Renal cortex interstitium (tissue), 15 donors: ENCODE measurements at places on chromosomes 2 and 18.

GRCh38 chr2:9329497-9329896 lies 93.8 kb downstream of the ITGB1BP1 start:
- no peak for DNase-seq

DNA sequence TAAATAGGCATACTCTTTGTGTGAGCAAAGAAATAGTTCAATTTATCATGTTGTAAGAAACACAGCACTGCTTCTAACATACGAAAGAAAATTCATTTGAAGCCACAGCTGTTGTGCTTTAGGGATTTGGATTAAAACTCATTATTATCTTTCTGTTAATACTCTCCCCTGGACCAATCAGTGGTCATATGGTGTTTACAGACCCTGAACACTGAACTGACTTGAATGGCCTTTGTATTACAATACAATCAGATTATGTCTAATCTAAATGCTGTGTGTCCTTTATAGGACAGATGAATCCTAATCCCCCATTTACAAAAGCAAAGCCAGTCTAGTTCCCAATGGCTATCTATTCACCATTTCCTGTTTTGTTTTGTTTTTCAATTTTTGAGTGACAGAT lies 36.5 kb downstream of the ZNF385B start:
- DNase-seq, result no peak

- no peak for DNase-seq
These were observed 65.9 kb downstream of the MTHFD2 start for GRCh38 chr2:74264281-74264680.

- DNase-seq, result peak; percentile 59
These were observed 18.6 kb upstream of the NCL start for GRCh38 chr2:231482806-231483391.

DNA sequence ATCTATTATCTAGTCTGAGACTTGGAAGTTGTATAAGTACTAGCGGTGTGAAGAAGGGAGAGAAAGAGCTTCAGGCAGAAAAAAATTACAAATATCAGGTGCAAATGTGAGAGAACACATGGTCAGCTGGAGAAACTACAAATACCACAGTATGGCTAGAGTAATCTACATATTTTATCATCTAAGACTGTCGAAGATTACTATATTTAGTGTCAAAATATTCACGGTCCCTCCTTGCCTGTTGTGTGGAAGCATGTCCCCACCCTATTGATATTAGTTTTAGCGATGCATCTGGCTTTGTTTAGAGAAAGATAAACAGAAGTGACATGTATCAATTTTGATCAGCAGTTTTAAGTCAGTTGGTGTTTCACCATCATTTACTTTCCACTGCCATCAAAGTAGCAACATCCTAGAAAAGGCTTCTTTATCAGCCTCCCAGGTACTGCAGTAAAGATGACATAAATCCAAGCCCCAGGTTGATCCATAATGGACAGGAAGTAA lies 90.5 kb upstream of the ITGA4 start:
- no peak for DNase-seq
